Esophagus mucosa (tissue), 1 donor: ENCODE measurements at places on chromosomes 16 and 17.

DNA sequence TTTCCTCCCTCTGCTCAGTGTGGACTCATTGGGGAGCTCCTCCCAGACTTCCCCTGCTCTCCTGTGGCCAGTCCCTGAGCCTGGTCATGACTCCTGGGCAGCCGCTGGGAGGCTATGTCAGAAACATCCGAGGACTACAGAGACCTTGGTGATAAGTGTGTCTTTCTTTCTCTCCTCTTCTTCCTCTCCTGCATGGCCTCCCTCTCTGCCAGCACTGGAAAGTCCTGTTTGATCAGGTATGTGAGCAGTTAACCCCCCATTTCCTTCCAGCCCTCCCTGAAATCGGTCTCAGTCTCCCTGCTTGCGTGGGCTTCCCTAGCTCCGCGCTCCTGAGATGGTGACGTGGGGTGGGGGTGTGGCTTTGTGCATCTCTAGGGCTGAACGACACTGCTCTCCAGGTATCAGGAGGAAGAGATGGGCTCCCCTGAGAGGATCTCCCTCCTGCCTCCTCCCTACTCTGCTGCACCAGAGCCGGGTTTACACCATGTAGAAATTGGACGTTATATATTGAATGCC lies 2.1 kb downstream of the RHBDL3 start:
- ATAC-seq, result no peak

DNA sequence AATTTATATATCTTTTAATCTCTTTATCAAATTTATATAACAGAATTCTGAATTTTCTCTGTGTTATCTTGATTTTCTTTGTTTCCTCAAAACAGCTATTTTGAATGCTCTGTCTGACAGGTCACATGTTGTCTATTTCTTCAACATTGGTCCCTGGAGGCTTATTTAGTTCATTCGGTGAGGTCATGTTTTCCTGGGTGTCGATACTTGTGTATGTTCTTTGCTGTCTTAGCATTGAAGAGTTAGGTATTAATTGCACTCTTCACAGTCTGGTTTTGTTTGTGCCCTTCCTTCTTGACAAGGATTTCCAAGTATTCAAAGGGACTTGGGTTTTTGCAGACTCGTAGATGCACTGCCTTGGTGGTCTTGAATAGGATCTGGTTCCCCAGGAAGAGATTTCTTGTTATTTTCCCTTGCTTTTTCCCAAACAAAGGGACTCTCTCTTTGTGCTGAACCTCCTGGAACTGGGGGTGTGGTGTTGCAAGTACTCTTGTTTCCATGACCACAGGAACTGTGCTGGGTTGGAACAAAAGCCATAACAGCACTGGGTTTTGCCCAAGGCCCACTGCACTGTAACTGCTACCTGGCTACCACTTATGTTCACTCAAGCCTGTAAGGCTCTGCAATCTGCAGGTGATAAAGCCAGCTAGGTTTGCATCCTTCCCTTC lies 1483.0 kb downstream of the CDH8 start:
- no peak for ATAC-seq

DNA sequence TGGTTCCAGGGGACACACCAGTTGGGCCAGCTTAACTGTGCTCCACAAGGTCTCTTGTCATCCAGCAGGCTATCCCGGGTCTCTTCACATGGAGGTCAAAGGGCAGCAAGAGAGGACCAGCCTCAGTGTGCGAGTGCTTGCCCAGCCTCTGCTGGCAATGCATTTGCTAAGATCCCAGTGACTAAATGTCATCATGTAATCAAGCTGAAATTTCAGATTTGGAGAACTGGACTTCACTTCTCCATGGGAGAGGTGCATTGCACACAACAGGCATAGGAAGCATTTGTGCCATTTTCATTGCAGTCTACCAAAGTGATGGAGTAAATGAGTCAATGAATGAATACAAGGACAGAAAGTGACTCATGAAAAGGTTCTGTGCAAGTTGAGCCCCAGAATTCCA lies 51.2 kb upstream of the KDM8 start:
- no peak for ATAC-seq

DNA sequence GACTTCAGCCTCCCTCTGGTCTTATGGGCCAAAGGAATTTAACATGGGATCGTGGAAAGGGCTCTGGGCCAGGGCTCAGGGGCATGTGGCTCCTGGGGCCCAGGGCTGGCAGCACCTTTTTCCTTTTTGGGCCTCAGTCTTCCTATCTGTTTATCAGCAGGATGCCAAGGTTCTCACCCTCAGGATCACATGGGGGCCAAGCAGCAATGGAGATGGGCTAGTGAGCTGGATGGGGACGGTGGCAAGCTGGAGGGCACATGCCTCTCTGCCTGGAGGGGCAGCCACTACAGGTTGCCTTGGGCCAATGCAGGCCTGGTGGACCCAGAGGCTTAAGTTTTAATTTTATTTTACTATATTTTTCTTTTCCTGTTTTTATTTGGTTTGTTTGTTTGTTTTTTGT lies 95.4 kb downstream of the CYLD start:
- no peak for ATAC-seq

- ATAC-seq, result no peak
Measured at GRCh38 chr16:79563921-79564320, 36.6 kb downstream of the MAF start.

GRCh38 chr17:65182233-65182632 lies 45.1 kb downstream of the RGS9 start:
- no peak for ATAC-seq
